Right kidney (tissue), 9 donors: ENCODE measurements at places on chromosomes 1 and 21.

DNA sequence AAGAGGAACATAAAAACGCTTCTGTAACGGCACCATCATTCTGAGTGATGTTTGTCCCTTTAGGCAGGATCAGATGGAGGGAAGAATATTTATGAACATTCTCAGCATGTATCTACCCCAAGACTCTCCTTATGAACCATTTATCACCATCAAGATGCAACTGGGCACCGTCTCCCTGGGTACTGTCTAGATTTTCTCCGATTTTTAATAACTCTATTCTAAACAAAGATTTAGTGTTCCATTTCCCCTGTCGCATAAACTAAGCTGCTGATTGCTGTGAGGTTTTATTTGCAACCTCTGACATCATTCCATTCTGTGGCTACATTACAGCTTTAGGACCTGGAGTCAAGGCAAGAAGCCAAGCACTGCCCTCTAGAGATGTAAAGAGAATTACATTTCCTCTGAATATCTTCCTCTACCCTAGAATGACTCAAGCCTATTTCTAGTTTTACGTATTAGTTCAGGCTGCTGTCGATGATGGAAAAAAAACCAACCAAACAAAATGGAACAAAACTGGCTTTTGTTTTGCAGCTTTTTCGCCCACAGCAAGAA, 130.1 kb upstream of the MAP1LC3C start:
- DNase-seq = no peak

DNA sequence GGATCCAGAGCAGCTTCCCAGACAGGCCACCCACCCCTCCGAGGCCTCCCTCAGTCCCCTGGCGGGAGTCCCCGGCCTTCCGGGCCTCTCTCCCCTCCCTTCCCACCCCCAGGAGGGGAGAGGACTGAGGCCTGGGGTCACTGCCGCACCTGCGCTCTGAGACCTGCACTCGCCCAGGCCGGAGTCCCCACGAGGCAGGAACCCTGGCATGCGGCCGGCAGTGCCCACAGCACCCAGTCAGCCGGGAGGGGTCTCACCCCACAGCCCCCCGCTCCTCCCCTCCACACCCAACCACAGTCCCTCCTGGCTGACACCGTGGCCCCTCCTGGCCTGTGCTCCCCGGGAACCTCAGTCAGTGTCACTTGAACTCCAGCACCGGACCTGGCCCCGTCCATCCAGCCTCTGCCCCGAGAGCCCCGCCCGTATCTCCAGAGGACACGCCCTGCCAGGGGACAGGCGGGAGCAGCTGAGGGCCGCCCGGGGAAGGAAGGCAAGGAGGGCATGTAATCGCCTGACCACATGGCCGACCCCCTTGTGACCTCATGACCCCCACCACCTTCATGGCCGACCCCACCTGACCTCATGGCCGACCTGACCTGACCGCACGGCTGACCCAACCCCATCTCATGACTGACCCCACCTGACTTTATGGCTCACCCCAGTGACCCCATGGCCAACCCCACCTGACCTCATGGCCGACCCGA, 28.7 kb upstream of the TTLL10 start:
- DNase-seq = peak; percentile 3

DNA sequence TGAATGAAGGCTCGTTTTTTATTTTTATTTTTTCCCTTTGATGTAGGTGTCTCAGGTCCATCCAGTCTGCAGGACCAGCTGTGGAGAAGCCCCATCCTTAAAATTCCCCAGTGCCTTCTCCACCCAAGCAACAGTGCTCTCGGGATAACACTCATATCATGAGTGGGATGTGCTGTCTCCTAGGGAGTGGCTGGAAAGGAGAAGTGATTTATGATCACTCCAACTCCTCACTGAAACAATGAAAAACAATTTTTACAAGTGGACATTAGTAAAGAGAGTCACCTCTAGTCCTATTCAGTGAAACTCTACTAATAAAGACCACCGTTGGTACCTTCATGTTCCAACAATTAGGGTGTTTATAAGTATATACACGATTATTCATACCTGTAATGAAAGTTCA, 3.5 kb downstream of the STUM start:
- no peak for DNase-seq

DNA sequence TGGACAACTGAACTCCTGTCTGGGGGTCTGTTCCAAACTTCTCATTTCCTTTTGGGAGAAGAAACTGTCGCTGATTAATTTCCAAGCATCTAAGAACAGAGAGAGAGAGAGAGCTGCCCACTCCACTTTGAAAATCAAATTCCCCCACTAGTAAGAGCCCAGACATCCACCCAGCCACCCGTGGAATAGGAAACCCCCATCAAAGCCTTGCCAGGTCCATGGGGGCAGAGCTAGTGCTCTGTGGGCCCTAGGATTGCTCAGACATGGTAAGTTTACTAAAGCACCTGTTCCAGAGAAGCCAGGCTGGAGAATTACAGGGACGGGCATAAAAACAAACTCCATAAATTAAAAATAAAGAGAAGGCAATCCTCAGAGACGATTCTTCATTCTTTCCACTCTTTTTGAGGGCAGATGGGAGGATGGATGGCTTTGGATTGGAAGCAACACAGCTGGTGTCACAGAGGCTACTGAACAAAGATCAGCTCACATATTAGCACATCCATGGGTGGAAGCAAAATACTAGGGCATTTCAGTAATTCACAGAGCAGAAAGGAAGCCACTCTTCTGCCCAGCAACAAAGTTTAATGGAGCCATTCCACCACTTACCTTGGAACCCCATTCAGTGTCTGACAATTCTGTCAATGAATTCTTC, 103.9 kb downstream of the COLGALT2 start:
- DNase-seq = no peak

DNA sequence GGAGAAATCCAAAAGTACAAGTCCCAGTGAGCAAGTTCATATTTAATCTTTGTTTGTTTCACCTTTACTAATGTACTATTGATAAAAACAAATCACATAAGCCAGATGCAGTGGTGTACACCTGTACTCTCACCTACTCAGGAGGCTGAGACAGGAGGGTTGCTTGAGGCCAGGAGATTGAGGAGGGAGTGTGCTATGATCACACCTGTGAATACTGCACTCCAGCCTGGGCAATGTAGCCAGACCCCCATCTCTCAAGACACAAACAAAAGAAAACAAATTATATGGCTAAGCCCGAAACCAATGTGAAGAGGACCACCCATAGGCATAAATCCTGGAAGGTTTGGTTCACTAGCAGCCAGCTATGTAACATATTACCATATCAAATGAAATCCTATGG, 9.6 kb upstream of the USP24 start:
- DNase-seq = no peak

- no peak for DNase-seq
These were observed 3.1 kb downstream of the MORN1 start for GRCh38 chr1:2388004-2388913.

- DNase-seq = no peak
These were observed 19.3 kb downstream of the ELF3 start for GRCh38 chr1:202029727-202030126.

DNA sequence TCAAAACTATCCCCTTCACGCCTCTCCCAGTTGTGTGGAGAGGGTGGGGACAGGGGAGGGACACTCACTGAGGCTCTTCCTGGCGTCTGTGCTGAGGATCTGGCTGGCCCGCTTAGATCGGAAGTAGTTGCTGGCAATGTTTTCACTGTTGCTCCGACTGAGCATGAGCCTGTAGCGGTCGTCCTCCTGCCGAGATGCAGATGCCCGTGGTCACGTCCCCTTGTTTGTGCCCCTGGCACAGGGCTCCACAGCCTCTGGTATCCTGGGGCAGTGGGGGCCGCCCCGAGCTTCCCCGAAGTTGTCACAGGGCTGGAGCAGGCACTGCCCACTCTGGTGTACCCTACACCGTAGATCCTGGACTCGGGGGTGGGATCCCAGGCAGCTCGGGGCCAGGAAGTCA, 5.0 kb upstream of the DDOST start:
- DNase-seq = no peak

DNA sequence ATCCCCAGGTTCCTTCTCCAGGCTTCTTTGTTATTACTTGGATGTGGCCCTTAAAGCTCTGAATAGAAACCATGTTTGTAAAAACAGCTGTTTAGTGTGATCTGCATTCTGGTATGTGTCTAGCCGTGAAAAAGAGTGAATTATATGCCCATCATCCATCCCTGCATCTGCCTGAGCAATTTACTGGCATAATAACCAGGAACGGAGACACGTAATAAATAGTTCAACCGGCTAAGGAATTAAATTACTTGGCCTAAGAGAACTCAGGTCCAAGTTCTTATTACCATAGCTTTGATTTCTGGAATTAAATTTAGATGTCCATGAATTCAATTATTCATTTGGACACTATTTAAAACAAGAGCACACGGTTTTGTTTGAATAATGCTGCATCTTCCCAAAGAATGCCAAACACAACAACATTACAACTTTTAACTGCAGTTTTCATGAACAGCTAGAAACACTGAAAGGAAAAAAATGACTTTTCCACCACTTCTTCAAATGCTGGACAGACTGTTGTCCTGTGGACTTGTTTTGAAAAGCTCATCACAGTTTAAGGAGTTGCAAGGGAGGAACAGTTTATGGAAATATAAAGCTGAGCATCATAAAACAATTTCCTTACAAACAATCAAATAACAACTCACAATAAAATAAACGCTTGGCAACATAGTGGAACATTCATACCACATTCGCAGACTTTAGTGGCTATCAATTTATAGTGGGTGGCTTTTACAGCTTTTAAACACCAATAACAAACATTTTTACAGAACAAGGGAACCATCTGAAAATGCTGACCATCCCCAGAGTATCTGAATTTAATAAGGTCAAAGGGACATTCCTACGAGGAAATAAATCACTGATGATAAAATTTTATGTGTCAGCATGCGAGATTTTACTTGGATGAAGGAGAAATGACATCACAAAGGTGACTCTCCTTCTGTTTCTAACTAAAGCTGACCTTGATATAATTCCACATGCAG, 144.7 kb downstream of the APP start:
- no peak for DNase-seq

DNA sequence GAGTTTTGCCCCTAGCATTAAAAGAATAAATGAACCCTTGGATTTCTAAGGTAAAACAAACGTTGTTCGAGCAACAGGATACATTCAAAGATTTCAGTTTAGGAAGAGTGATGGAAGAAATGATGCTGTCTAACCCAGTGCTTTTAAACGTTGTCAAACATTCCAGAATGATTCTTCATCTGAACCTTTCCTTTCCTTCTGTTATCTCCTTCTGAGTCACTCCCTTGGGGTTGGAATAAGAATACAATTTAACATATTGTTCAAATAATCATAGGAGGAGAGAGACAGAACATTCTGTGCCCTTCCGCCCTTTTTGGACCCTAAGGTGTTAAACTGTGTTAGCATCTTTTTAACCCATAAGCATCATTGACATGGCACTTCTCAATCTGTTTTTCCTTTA, 61.1 kb upstream of the RCOR3 start:
- no peak for DNase-seq

DNA sequence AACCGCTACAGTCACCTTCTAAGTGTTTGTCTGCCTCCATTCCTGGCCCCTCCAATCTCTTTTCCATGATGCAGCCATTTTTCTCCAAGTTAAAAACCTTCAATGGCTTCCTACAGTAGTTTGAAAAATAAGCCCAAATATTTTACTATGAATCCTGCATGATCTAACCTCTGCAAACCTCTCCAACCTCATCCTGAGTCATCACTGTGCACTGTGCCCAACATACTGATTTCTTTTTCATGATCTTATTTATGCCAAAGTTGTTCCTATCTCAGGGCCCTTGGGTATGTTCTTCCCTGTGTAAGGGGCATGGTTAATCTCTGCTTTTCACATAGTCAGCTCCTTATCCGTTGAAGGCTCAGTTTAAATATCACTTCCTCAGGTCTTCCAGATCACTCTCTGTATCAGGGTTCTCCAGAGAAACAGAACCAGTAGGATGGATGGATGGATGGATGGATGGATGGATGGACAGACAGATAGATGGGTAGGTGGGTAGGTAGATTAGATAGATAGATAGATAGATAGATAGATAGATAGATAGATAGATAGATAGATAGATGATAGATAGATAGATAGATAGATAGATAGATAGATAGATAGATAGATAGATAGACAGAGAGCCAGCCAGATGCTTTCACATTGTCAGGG, 18.1 kb upstream of the PTPN14 start:
- DNase-seq = no peak

DNA sequence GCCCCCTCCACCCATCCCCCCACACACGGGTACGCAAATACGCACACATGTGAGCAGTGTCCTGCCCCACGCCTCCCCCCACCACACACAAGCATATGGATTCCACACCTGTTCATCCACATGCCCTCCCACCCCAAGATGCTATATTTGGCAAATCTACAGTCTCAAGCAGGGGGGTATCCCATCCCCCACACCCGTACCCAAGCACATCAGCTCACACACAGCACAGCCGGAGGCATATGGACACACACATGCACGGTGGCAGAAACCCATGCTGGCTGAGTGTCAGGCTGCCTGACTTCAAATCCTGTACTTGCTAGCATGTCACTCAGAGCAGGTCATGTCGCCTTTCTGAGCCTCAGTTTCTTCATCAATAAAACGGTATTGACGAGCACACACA, 10.6 kb downstream of the COL16A1 start:
- DNase-seq = no peak

GRCh38 chr1:9836632-9836960, 12.8 kb upstream of the CLSTN1 start:
- no peak for DNase-seq

- DNase-seq = peak; percentile 28
These were observed 106.7 kb downstream of the HIVEP3 start for GRCh38 chr1:41812051-41812450.

GRCh38 chr1:114454539-114454938, 56.5 kb downstream of the TRIM33 start:
- DNase-seq = no peak

DNA sequence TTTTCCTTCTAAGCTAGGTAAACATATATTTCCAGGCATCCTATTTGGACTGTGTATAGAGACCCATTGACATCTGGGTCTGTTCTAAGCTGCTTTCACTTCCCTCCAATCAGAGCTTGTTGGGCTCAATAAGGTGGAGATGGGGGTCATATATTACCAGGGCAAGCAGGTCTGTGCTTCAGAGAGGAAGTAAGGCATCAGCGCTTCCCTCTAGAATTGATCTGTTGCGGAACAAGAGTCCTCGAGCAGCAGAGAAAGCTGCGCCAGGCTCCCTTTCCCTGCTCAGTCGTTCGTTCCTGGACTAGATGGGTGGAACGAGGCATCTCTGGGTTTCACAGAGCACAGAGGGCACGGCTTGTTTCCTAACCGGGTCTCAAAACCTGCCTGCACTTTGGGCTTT, 63.5 kb downstream of the DISC1 start:
- DNase-seq = no peak

DNA sequence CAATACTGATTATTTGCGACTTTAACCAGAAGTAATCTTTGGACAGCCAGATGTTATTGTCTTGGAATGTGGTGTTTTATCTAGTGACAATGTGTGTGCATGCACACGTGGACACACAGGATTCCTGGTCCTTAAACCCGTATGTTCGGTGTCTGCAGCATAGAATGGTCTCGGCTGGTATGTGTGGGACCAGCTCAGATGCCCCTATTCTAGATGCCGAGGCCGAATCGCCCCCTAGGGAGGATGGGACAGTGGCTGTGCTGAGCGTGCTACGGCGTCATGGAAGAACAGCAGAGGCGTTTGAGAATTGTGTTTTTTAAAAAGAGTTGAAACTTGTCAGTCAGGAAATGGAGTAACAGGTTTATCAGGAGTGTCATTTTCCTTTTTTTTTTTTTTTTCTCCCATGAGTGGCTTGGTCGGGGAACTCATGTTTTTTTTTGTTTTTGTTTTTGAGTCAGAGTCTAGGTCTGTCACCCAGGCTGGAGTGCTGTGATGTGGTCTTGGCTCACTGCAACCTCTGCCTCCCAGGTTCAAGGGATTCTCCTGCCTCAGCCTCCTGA, 30.1 kb downstream of the SKI start:
- DNase-seq = no peak

- DNase-seq = no peak
These were observed 126.7 kb downstream of the FOXD2 start for GRCh38 chr1:47564570-47564969.
